Kidney glomerular epithelial cell (primary cell): ENCODE measurements at places on chromosomes 3 and 15.

- no peak for DNase-seq
These were observed 23.4 kb downstream of the DZIP1L start for GRCh38 chr3:138092023-138092422.

GRCh38 chr3:14179114-14179465 is 473 bp downstream of the LSM3 start:
- DNase-seq = no peak

DNA sequence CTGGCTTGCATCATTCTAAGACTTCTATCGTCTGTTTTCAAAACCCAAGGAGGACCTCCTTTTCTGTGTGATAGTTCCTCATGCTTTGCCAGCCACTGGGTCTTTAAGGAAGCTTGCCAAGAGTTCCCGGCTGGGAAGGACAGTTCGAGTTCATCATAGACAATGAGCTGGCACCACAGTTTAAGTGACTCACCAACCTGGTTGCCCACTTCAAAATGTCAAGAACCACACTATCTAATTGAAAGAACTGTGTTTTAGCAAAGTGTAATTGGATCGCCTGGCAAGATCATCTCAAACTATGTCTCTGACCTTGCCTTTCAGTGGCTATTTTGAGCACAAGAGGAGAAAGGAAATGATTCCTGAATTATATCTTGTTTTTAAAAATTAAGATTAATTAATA is 27.9 kb downstream of the SOX2 start:
- no peak for DNase-seq

DNA sequence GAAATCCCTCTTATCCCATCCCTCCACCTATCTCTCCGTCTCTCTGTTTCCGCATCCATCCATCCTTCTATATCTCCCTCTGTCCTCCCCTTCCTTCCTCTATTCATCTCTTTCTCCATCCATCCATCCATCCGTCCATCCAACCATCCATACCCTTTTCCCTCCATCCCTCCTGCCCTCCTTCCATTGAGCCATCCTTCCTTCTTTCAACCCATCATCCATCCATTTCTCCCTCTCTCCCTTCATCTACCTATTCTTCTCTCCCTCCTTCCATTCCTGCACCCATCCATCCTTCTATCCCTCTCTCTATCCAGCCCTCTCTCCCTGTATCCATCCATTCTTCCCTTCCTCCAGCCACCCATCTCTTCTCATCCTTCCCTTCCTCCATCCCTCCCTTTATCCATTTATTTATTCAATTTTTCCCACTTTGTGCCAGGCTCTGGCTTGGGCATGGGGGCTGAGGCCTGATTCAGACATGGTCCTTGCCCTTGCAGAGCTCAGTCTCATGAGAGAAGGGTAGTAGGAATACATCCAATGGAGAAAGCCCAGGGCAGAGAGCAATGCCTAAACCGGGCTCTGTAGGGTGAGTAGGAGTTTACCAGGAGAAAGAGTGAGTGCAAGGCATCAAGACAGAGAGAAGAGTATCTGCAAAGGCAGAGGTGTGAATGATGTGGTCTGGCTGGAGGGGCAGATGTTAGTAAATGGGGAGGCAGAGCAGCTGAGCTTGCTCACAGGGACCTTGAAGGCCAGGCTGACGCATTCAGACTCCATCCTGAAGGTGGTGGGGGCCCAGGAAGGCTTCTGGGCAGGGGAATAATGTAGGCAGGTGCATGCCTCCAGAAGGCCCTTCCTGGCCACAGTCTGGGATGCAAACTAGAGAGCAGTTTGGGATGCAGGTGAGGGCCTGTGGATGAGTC is 19.5 kb upstream of the FBLN2 start:
- DNase-seq = no peak

DNA sequence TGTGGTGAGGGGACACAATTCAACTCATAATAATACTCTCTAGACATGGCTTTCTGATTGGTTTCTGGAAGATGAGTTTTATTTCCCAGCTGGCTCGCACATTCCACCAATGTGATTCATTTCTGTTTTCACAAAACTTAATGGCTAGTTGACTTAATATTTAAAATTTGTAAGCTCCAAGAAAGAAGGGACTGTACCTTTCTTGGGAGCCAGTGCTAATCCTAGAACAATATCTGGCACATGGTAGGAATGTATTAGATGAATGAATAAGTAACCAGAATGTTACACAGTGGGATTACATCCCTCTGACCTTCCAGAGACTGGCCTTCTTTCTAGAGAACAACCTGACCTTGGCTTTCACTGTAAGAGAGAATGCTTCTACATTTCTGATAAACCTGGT is 262.8 kb downstream of the RORA start:
- DNase-seq = no peak

- no peak for DNase-seq
These were observed 32.8 kb downstream of the CPNE4 start for GRCh38 chr3:132001999-132002398.

GRCh38 chr15:52680041-52680391 is 828 bp upstream of the ATOSA start:
- DNase-seq = no peak

DNA sequence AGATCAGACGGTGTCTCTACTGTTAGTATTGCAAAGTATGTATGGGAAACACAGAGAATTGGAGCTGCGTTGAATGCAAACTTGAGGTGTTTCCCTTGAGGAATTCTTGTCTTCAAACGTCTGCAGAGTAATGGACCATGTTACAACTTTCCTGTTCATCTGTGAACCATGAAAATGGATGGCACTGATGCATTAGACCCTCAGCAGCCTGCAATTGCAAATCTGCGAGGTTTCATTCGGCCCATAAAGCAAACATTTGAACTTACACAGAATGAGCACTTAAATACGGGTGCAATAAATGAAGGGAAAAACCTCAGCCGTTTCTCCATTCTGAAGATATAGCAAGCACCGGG is 49.7 kb downstream of the LRRN1 start:
- no peak for DNase-seq
